GM13976 (cell line): ENCODE measurements at places on chromosomes 5 and 9.

DNA sequence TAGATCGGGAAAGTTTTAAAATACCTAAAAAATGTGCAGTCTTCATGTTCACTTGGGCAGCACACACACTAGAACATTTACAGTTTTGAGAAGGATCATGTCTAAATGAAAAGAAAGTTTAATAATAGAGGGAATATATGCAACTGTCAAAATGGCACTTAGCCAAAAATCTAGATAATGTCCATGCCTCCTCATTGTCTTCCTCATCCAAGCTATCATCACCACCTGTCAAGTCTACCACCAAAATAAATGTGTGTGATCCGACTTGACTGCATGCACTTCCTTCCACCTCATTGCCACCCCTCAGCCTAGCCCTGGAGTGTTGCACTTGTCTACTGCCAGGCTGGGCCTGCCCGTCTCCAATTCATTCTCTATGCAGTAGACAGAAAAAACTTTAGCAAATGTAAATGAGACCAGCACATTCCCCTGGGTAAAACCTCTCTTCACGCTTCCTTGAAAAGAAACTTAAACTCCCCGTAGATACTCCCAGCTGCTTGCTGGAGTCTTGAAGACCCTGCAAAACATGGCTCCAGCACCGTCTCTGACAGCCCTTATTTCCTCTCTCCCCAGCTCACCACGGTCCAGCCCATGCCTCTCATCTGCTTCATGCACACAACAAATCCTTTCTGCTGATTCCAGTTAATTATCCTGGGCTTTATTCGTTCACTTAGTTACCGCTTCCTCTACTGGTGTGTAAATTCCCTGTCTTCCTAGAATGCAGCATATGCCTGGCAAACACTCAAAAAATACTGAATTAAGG, 66.9 kb downstream of the FANCC start:
- no peak for DNase-seq

DNA sequence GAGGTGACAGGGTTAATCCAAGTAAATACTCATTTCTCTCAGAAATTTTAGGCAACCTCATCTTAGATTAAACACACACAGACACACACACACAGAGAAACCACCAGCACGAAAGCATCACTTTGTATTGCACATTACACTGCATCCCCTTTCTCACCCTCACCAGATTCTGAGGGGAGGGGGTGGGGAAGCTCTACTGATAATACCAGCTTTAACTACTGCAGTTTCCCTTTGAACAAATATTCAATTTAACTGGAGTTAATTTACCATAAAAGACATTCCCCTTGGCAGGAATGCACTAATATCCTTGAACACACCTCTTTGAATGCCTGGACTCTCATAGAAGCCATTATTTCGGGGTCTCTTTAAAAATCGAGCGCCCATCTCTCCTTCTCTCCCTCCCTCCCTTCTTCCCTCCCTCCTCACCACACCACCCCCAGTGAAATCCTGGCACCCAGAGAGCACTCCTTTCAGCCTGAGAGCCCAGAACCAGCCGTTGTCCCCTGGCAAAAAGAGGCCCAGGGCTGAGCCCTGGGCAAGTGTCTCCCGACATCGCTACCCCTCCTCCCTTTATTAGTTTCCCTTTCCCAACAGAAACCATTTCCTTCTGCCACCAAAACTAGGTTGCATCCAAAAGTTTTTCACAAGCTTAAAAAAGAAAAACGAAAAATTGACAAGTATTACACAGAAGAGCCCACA, 2.8 kb upstream of the NFIB start:
- DNase-seq, result no peak

- DNase-seq, result peak; percentile 26
These were observed 6.1 kb upstream of the MOB3B start for GRCh38 chr9:27535701-27536118.

DNA sequence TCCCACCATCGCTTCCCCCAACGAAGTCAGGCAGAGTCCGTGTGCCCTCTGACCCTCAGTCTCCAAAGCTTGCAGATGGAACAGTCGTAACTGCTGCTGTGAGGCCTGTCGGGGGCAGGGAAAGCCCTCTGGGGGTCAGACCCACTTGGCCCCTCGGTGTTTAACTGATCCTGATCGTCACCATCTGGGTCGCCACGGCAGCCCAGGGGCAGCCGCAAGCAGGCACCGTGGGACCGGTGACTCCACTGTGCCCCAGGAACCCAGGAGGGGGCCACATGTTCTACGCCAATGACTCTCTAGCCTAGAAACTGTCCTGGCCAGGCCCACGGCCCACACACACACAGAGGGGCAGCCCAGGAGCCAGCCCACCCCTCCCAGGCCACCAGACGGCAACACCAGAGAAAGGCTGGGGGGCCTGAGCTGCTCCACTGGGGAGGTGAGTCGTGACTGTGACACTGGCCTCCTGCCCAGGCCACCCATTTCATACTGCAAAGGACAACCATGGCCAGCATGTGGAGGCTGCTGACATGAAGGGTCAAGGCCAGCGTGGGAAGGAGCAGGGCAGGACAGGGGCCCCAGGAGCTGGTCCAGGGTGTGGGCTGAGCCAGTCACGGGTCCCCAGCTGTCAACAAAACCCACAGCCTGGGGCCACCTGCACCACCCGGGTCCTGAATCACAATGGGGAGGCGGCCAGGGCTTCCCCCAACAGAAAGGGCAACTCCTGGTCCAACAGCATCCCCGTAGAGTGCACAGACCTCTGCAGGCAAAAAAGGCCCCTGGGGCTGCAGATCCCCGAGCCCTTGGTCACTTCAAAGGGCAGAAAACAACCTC, 20.8 kb downstream of the VAV2 start:
- no peak for DNase-seq

GRCh38 chr5:136232316-136232715, 39.4 kb upstream of the SMIM32 start:
- DNase-seq, result no peak

DNA sequence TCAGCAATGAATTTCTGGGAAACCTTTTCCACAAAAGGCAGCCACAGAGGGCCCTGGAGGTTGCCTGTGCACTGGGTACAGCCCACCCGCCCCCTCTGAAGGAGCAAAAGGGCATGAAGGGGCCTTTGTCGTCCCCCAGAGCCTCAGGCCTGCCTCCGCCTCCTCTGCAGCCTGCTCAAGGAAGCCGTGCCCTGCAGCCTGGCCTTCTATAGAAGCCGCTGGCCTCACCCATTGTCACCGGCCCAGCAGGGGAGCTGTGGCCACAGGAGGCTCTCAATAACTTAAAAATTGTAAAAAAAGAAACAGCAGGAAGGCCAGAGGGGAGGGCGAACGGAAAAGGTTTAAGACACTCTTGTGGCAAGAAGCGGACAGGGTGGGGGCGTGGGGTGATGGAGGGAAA, 213.3 kb downstream of the IRX2 start:
- no peak for DNase-seq

DNA sequence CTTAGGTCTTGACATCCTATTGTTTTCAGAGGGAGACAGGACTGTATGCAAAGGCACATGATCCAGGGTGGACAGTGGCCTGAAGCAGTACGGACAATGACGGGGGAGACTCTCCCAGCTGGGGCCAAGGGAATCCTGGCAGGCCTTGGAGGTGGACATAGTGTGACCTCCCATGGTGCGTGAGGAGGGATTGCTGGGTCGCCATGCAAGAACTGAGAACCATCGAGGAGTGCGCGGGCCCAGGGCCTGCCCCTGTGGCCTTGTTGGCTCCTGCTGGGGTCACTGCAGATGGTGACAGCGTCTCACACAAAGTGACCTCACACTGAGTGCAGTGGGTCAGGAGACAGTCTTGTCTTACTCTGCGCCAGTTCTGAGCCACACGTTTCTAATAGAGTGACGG, 192.4 kb downstream of the GADD45G start:
- DNase-seq, result no peak

- DNase-seq, result no peak
These were observed 210.1 kb downstream of the PSAT1 start for GRCh38 chr9:78507037-78507436.

DNA sequence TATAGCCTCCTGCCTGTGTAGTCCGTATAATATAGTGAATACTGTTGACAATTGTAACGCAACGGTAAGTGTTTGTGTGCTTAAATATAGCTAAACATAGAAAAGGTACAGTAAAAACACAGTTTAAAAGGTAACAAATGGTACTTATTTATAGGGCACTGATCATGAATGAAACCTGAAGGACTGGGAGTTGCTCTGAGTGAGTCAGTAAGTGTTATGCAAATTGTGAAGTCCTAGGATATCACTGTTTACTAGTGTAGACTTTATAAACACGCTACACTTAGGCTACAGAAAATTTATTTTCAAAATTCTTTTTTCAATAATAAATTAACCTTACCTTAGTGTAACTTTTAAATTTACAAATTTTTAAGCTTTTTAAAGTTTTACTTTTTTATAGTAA, 1090.1 kb downstream of the CDH9 start:
- DNase-seq, result no peak

DNA sequence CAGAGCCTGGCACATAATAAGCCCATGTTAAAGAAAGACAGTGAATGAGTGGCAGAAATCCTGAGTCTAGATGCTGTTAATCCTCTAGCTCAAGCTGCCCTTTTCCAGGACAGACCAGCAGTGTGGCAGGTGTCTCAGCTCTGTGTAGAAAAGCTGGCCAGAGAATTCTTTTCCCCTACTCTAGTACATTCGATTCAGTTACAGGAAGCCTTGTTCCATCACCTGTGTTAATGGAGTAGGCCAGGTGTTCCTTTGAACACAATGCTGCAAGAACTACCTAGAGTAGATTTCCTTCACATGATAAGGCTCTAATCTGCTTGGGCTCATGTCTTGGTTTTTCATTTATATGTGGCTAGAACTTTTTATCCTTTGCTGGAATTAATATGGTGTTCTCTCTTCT, 52.5 kb downstream of the NUP214 start:
- no peak for DNase-seq

- no peak for DNase-seq
These were observed 9.7 kb downstream of the MRPL36 start for GRCh38 chr5:1789834-1790471.

- DNase-seq, result peak; percentile 17
These were observed 2.0 kb downstream of the RORB start for GRCh38 chr9:74499111-74499601.

GRCh38 chr5:149680810-149681221, 49.3 kb upstream of the PPARGC1B start:
- DNase-seq, result peak; percentile 80

GRCh38 chr5:109563739-109564138, 126.0 kb upstream of the MAN2A1 start:
- no peak for DNase-seq

GRCh38 chr5:30937070-30937469, 256.4 kb upstream of the CDH6 start:
- DNase-seq, result no peak

- peak; percentile 61 for DNase-seq
These were observed 32.1 kb downstream of the MTMR12 start for GRCh38 chr5:32280656-32281081.

DNA sequence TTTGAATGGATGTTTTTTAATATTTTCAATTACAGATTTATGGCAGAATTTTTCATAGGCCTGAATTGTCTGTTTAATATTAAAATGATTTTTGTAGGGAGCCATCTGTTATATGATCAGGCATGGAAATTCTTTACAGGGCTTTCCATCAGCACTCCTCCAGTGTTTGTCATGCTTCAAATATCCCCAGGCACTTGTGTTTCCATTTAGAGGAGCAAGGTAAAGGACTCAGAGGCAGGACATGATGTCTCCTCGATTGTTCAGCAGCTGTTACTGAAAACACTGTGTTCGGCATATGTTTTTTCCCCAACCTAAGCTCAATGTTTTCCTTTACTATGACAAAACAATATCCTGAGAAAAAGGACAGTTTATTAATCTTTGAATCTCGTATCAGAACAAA, 172.3 kb upstream of the RFX3 start:
- DNase-seq, result no peak

DNA sequence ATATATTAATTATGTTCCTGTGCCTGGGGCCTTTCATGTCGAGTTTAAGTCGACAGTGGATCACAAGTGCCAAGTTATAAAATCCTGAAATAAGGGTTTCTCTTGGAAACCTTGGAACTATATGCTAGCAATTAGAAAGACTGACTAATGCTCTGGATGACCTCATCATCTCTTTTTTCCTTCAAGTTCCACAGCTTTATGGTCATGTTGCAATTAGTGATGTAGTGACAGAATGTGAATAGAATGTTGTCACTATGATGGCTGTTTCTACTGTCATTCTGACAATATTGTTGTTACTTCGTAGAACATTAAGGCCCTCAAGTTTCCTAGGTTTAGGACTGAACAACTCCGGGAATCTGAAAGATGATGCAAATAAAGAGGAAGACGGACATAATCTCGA, 368.0 kb upstream of the SEMA6A start:
- no peak for DNase-seq

DNA sequence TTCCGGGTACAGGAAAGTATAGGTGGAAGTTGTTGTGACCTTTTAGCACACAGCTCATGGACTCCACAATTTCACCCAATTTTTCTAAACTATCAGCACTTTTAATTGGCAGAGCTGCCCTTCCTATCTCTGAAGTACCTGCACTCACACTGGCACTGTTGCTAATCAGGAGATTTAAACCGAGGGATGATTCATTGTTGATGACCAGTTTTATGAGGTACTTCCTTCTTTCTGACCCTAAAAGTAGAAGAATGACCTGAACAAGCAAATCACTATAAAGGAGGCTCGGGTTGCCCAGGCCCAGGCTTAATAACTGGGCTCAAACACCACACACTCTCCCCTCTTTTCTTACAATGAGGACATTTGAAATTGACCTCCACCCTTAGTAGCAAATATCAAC, 105.9 kb downstream of the KCNN2 start:
- no peak for DNase-seq

DNA sequence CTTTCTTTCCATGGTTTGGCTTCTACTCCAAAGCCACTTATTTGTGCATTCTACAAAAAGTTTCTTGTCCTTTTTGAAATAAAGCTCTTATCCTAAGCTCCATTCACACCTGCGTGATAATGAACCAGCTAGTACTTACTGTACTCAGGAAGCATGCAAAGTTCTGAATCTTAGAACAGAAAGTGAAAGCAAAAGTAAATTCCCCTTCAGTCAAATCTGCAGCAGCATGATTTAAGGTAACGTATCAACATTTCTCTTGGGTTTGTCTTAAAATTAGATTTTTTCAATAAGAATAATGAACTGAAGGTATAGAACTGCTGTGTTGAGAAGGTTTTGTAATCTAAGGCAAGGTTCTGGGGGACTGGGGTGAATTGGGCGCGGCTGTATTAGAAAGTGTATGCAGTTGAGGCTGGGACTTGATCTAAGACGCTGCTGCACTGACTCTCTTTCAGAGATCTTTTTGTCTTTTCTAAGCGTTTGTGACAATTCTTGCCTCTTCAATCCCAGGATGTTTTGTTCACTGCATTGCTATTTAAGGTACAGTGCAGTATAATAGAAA, at the start of gene ERAP2:
Gene ERAP2 (plus strand): TSS at position 209 of the 559 bp plus-strand sequence. CDS start 3,186 bp downstream, outside the sequence.
- DNase-seq, result peak; percentile 10

DNA sequence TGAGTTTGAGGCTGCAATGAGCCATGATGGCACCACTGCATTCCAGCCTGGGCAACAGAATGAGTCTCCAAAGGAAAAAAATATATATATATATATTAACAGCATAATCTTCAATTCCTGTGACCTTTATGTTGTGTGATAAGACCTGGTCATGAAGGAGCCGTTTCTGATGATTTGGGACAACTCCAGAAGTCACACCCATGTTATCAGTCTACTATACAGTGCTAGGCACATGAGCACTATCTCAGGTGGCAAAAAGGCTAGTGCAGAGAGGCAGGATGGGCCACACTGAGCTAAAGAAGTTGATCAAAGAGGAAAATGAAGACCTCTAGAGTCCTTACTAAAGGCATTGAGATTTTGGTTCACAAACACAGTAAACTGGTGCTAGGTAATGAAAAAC, 205.0 kb upstream of the RAD23B start:
- no peak for DNase-seq
